Esophagus squamous epithelium (tissue), 5 donors: ENCODE measurements at places on chromosomes 2 and 18.

GRCh38 chr2:7950035-7950612 is 731.7 kb upstream of the ID2 start:
- no peak for DNase-seq

- no peak for DNase-seq
Measured at GRCh38 chr2:96146153-96146880, 1.1 kb upstream of the DUSP2 start.

GRCh38 chr2:65878011-65878340 is 445.6 kb upstream of the SPRED2 start:
- no peak for DNase-seq

- no peak for DNase-seq
Measured at GRCh38 chr2:171225302-171225980, 64.7 kb upstream of the TLK1 start.

DNA sequence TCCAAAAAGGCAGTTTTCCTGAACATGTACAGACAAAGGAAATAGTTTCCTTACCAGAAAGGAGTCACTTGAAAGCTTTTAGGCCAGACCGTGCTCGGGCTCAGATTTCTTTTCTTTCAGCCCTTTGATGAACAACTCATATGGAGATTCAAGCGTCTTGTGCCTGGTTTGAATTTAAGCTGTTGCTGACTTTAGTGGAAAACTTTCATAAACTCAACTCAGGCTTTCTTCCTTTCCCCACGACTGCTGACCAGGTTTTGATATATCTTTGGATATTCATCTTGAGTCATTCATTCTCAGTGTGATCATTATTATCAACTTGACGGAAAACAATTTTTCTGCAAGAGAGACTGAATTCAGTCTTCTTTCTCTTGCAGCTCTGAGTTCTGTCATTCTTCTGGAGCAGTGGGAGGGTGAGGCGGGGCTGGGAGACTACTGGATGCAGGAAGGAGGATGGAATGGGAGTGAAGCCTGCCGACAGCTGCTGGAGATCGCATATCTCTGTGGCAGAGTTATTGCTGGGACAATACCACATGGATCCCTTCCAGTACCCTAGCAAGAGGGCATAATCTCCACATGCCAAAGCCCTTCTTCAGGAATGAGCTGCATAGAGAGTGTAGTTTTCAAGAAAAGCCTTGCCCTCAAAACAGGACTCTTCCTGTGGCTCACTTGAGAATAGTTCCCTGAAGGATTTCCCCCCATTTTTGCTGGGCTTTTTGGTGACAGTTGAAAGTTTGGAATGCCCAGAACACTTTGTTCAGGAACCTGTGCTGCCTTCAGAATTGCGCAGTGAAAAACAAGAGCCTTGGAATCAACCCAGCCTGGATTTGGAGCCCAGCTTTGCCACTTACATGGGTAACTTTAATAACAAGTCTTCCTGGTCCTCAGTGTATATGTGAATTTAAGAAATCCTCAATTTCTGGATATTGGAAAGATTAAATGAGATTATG is 364.4 kb downstream of the ZNF521 start:
- no peak for DNase-seq

DNA sequence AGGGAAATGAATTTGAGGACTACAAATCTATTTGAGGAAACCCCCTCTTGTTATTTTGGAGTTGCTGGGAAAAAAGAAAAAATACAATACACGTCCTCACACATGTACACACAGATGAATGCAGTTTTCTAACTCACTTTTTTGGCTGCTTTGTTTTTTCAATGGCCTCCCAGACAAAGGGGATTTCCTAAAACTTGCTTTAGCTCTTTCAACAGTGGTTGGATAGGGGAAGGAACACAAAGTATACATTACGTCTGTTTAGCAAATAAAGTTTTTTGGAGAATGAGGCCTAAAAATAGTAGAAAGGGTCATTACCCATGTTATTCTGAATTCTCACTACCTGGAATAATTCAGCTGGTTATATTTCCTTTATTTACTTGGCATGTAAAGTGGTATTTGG is 125.3 kb upstream of the ITGB6 start:
- no peak for DNase-seq
